ENCODE measurements at places on chromosomes 3 and 15. TPM values are rescaled to one million over a fixed set of nuclear protein-coding genes. Genes with fewer than 3 reads are reported as not detected.

- H3K4me3 ChIP-seq, result no peak within 1 kb of the TSS
- no peak within 1 kb of the TSS for H3K27ac ChIP-seq
- H3K36me3 ChIP-seq, result no peaks in the 10 kb centered on the region
- H3K4me1 ChIP-seq, result no peaks in the 10 kb centered on the region
Measured at GRCh38 chr15:52191207-52191606, at the start of gene GNB5. GNB5 (minus strand) TSS chr15:52191392; CDS start chr15:52184676, 6,716 bp downstream.

Gene KY
- total RNA-seq, result 0.46 TPM

Gene ACVR2B
- total RNA-seq, result 34.8 TPM

Gene KCNMB2
- not detected for total RNA-seq

- no peaks in the 10 kb centered on the region for H3K27me3 ChIP-seq
- no peaks in the 10 kb centered on the region for H3K36me3 ChIP-seq
- no peak overlapping the region for H3K4me3 ChIP-seq
Measured at GRCh38 chr3:29759411-29760225, 478.7 kb downstream of the RBMS3 start.

Gene ATP8B4
- not detected for total RNA-seq

Gene SEMA6D
- total RNA-seq, result 90.6 TPM

Gene GP5
- 0.83 TPM for total RNA-seq

DNA sequence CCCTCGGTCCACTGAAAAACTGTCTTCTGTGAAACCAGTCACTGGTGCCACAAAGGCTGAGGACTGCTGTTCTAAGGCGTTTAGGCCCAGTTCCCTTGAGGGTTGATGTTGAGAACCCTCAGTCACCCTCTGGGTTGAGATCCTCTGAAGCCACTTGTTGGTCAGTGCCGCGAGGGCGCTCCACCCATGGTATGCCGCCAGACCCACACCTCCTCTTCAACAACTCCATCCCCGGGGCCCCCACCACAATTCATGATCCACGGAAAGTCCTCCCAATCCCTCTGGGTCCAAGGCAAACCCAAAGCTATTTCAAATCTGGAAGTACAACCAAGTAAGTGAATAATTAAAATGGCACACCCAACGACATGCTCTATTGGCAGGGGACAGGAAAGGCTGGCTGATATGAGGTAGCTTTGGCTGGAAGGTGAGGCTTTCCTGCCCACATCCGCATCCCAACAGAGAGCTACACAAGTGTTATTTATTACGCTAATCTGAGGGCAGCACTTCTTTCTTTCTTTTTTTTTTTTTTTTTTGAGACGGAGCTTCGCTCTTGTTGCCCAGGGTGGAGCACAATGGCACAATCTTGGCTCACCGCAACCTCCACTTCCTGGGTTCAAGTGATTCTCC lies 58.1 kb downstream of the XXYLT1 start:
- no peaks in the 10 kb centered on the region for H3K27me3 ChIP-seq
- no peak for DNase-seq
- peaks cover 4% of the 10 kb centered on the region for H3K4me1 ChIP-seq
- H3K36me3 ChIP-seq, result no peaks in the 10 kb centered on the region
- H3K4me3 ChIP-seq, result no peak overlapping the region

DNA sequence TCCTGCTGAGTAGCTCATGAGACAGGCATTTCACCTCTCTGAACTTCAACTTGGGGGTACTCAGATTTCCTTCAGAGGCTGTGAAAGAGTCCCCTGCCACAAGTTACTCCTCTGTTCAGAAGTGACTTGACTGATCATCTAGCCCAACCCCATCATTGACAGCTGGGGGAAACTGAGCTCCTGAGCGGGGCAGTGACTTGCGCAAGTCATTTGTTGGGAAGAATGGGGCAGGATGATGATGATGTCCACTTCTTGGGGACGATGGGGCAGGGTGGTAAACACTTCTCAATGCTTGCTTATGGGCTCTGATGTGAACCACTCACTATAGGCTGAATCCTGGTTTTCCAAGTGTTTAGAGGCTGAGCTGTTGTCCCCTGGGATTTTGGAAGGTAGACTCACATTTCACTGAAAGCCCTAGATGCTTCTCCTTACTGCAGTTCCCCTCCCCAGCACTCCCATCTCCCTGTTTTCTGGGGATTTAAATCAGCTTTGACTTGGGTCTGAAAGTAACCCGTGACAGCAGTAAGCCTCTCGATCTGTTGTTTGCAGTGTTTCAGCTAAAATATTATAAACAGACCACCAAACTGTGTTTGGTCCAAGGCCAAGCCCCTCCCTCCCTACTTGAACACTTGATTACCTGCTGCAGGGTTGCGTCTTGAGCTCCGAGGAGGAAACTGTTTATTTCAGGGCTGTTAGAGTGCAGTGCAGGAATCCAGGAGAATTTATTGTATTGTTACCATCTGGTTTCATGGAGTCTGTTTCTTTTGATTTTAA lies 25.1 kb downstream of the SMAD3 start:
- no peaks in the 10 kb centered on the region for H3K36me3 ChIP-seq
- no peaks in the 10 kb centered on the region for H3K27me3 ChIP-seq
- peaks cover 76% of the 10 kb centered on the region for H3K4me1 ChIP-seq
- H3K4me3 ChIP-seq, result no peak overlapping the region
- no peak for DNase-seq

DNA sequence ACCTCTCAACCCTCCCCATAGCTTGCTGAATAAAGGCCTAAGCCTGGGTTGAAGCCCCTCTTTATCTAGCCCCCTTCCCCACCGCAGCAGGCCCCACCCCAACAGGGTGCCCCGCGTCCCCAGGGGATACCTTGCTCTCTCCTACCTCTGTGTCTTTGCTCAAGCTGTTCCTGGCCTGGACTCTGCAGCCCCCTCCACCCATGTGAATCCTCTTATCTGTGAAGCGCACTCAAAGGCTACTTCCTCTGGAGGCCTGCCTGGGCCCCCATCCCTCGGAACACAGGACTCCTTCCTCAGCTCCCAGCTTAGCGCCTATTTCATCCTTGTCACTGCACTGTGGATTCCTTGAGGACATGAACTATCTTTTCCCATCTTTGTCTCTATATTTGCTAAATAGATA lies 61.4 kb upstream of the HERC1 start:
- no peak for DNase-seq
- H3K4me1 ChIP-seq, result peaks cover 7% of the 10 kb centered on the region
- no peaks in the 10 kb centered on the region for H3K36me3 ChIP-seq
- no peak overlapping the region for H3K27ac ChIP-seq
- H3K4me3 ChIP-seq, result no peak overlapping the region

Data from cardiac muscle cell (in vitro differentiated cells and primary cell).